Heart right ventricle (tissue), 16 donors: ENCODE measurements at places on chromosomes 5 and 9.

- no peak for DNase-seq
Measured at GRCh38 chr9:97473717-97474116, 27.7 kb upstream of the TMOD1 start.

DNA sequence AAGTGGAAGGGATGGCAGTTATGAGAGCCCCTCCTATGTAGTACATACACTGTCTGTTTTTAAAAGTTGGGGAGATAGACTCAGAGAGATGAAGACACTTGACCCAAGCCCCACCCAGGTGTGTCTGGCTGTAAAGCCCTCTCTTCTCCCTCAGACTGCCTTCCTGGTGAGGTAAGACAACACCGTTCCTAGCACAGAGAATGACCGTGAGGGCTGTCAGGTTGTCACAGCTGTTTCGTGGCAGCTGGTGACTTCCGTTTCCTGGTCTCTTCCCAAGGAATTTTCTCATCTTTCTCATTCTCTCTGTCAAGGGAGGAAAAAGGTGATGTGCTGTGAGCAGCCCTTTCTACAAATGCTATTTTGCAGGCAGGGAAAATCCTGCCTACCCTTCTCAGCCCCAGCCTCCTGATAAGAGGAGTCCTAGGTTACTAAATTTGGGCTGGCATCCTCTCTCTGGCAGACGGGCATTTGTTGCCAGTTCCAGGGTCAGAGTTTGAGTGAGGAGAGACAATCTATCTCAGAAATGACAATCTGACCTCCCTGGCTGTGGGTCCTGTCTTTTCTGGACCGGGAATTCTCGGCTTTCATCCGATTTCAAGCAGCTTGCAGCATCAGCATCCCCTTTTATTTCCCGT lies 263.5 kb upstream of the PANK3 start:
- DNase-seq: no peak

DNA sequence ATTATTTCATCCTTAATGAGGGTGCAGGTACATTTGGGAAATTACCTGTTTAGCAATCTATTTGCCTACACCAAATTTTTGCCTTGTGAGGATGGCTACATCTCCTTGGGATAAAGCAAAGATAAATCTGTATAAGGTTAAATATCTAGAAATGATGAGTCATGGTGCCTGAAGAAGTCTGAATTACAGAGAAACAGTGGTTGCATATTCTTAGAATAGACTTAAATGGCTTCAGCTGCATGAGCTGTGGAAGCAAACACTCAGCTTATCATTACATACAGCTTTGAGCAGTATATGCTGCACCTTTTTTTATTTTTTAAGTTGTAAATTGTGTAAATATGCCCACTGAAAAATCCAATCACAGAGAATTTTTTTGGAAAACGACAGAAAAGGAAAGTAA lies 153.5 kb downstream of the RAPGEF6 start:
- DNase-seq: no peak

DNA sequence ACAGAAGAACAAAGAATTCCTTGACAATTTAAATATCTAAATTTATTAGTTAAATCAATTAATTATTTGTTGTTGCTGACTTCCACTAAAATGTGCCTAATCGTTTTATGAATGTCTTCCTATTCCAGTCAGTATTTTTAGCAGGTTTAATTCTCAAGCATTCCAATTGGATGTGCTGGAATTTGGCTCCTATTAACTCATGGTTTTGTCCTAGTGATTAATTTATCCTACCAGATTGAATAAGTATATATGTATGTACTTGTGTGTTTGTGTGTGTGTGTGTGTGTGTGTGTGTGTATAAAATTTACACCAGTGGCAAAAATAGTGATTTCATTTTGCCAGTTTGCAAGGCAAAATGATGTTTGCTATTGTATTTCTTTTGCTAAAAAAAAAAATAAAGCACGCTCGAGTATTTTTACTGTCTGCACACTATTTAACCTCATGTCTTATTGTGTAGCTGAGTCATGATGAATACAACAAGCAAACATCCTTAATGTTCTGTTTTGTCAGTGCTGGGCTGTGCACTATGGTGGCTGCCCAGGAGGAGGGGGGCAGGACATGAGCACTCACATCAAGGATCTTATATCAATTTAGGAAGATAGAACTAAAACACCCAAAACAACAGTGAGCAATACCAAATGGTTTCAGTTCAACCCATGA lies 375.5 kb downstream of the PDE4D start:
- no peak for DNase-seq

DNA sequence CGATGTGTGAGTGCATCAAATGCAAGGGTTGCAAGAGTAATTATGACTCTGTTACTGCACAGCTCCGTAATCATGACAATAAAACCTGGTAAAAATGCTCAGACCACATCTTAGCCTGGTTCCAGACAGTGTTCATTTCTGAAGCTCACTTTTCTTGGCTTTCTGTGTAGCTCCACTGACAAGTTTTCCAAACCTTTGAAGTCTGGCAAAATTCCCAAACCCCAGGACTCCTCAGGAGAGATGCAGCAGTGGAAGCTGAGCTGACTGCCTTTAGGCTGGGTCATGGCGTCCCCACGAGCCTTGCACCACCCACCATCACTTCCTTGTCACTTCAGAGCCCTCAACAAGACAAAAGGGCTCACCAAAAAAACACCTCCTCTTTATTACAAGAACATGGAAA lies 131.6 kb upstream of the TAS2R1 start:
- no peak for DNase-seq

- peak; percentile 17 for DNase-seq
Measured at GRCh38 chr5:126919566-126919965, 110.8 kb downstream of the MARCHF3 start.

GRCh38 chr9:25861421-25861820 lies 183.2 kb upstream of the TUSC1 start:
- DNase-seq: no peak

GRCh38 chr5:43514471-43514815 lies 505 bp downstream of the C5orf34 start:
- no peak for DNase-seq

DNA sequence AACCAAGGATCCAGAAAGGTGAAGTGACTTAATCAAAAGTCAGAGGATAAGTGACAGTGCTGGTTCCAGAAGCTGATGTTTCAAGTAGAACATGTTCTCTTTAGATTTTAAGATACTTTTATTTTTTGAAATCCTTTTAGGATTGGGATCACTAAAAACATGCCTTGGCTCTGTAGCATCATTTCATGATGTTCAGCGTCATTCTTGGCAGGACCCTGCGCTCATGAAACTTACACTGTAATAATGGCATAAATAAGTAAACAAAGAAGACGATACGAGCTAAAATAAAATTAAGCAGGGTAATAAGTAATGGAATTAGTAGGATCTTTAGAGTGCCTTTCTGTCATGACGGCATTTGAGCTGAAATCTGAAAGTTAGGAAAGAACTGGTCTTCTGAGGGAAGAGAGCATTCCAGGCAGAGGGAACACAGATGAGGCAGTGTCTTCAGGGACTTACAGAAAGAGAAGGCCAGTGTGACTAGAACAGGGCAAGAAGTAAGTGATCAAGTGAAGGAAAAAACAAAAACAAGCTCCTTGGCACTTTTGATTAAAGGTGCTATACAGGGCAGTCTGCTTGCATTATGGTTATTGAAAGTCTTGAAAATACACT lies 19.9 kb downstream of the CTNNA1 start:
- DNase-seq: no peak

- DNase-seq: no peak
Measured at GRCh38 chr5:851076-851475, 290 bp upstream of the ZDHHC11 start.

- no peak for DNase-seq
Measured at GRCh38 chr5:99349787-99350186, 421.0 kb upstream of the CHD1 start.

DNA sequence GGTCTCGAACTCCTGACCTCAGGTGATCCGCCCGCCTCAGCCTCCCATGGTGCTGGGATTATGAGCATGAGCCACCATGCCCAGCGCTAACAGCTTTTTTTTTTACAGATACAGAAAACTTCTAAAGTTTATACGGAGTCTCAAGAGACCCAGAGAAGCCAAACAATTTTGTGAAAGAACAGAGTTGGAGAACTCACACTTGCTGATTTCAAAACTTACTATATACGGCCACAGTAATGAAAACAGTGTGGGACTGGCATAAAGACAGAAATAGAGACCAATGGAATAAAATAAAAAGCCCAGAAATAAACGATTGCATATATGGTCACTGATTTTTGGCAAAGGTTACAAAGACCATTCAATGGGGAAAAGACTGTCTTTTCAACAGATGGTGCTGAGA lies 85.6 kb upstream of the CACNA1B start:
- DNase-seq: no peak

- DNase-seq: no peak
Measured at GRCh38 chr5:36237751-36238150, 4.0 kb downstream of the NADK2 start.

- no peak for DNase-seq
Measured at GRCh38 chr9:114085387-114085789, 7.3 kb upstream of the AMBP start.

GRCh38 chr5:154652746-154653417 lies 102.3 kb upstream of the LARP1 start:
- no peak for DNase-seq

DNA sequence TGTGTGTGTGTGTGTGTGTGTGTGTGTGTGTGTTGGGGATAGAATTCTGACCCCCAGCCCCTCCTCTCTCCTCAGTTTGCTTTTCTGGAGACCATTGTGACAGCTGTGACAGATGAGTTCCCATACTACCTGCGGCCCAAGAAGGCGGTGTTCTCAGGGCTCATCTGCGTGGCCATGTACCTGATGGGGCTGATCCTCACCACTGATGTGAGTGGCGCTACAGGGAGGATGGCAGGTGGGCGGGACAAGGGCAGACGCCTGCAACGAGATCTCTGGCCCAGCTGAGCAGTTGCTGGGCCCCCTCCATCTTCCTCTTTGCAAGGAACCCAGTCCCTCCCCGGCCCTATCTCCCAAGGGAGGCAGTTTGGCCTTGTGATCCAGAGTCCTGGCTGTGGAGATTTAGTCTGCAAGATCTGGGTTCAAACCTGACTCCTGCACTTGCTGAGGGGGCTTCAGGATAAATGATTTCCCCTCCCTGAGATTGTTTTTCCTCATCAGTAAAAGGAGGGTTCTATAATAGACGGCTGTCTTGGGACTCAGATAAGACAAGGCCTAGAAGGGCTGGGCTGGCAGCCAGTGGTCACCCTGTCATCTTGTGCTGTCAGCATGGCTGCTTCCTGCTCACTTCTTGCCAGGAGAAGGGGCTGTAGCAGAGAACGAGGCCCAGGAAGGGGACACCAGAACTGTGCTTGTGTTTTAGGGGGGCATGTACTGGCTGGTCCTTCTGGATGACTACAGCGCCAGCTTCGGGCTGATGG lies 14.1 kb downstream of the SLC6A7 start:
- no peak for DNase-seq

GRCh38 chr5:8349855-8350254 lies 480.9 kb downstream of the MTRR start:
- DNase-seq: no peak

DNA sequence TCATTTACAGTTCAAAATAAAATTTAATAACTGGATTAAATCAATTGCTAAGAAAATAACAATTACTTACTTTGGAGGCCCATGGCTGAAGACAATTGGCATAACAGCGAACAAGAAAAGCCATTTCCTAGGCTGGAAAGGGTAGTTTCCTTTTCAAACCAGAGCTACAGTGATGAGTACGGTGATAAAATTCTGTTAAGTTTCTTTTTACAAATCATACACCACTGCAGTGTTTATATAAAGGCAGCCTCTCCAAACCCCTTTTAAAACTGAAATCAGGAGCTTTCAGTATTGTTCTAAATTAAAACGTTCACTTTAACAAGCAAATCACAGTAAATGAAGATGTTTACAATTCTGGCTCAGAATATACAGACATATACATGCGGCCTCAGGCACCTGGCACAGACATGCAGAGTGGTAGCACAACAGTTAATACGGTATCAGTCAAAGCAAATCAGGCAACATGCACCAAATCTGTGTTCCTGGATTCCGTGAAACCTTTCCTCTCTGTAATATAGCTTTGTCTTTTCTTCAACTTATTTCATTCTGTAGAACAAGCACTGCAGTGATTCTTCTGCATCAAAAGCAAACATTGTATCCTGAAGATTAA lies 102.9 kb downstream of the RAPGEF6 start:
- DNase-seq: no peak

DNA sequence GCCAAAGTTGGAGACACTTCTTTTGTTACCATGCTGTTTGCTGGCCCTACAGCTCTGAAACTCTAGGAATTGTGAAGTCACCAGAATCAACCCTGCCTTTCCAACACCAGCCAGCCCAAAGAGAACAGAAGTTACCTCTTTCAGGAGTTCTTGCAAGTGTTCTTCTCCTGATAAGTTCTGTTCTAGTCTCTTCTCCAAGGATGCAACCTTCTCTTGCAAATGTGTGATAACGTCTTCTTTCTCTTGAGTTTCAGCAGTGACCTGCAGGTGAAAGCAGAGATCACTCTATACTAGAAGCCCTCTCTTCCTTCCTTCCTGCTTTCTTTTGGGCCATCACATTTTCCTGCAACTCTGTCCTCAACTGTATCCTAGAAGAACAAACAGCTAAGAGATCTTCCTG lies 29.1 kb downstream of the GOLGA1 start:
- no peak for DNase-seq

DNA sequence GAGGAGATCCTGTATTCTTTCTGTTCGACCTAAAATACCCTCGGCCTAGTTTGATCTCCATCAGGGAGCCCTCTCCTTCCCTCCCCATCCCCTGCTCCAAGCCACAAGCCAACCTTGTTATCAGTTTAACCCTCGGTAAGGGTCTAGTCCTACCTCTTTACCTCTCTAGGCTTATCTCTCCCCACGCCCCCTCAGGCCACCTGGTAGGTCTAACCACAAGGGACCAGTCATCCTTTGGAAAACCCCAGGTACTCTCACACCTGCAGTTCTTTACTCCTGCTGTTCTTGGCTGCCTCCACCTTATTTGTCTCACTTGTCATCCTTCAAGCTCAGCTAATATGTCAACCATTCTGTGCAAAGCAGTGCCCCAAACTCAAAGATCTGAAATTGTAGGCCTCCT lies 78.7 kb downstream of the RAD23B start:
- no peak for DNase-seq

- DNase-seq: no peak
Measured at GRCh38 chr5:167743695-167744464, 547.6 kb upstream of the WWC1 start.
